IPS-NIHi11 (cell line): ENCODE measurements at places on chromosomes 3 and 15.

DNA sequence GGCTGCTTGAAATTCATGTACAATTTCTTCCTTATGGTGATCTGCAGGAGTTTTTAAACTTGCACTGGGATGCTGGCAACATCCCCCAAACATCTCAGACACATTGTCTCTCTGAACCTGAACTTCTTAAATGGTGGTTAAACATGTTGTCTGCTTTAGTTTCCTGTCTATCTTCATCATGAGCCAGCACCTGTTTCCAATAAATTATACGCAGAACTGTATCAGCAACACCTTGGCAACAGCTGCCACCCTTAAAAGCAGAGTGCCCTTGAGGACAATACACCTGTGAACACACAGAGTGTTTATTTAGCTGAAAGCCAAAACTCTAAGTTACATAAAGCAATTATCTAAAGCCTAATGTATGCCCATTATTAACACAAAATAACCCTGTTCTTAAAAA, 242.9 kb downstream of the WNT5A start:
- no peak for DNase-seq

DNA sequence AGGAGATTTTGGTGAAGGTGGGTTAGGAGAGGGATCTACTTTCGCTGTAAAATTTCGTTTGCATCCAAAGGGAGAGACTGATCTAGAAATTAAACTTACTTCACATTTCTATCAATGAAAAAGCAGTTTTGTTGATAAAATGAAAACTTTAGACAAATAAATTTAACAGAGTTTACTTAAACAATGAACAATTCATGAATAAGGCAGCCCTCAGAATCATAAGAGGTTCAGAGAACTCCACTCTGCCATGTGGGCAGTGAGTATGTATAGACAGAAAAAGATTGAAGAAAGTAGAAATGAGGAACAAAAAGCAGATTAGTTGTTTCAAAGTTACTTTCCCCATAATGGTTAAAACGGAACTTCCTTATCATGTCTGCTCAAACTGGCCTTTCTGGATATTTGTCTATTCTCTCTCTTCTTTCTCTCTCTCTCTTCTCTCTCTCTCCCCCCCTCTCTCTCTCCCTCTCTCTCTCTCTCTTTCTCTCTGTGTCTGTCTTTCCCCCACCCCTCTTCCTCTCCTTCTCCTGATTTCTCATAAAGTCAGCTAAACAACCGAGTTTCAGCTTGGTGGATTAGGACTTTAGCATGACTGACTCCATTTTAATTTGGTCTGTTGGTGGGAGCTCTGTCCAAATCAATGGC, 248.9 kb downstream of the TJP1 start:
- DNase-seq: no peak

GRCh38 chr3:50648313-50648712, 26.4 kb upstream of the DOCK3 start:
- peak; percentile 57 for DNase-seq

- no peak for DNase-seq
Observed at GRCh38 chr3:54541369-54541768, 386.5 kb downstream of the LRTM1 start.

DNA sequence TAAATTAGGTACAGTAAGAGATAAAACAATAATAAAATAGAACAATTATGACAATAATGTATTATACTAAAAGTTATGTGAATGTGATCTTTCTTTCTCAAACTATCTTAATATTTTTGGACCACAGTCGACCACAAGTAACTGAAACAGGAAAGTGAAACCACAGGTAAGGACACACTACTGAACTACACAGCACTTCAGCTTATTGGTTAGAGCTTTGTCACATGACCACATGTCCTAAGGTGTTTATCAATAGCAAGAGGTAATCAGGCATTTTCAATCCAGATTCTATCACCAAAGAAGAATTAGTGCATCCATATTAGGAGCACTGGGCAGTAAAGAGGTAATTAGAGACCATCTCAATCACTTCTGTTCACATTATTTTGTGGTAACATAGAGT, 392.8 kb downstream of the RSL24D1 start:
- DNase-seq: no peak

DNA sequence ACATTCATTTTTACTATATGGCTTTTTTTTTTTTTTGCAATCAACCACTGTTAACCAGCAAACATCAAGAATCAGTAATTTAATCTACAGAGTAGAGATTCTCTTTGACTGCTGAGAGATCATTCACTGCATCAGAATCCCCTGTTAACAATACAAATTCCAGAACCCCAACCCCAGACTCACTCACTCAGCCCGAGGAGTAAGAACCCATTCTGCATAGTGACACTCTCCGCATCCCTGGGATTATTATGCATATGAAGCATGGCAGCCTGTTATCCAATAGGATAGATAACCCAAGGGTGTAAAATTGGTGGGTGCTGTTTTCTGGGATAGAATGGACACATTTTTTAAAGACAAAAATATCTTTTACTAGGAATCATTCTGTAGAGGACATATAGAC, 76.3 kb upstream of the CCDC39 start:
- peak; percentile 45 for DNase-seq

DNA sequence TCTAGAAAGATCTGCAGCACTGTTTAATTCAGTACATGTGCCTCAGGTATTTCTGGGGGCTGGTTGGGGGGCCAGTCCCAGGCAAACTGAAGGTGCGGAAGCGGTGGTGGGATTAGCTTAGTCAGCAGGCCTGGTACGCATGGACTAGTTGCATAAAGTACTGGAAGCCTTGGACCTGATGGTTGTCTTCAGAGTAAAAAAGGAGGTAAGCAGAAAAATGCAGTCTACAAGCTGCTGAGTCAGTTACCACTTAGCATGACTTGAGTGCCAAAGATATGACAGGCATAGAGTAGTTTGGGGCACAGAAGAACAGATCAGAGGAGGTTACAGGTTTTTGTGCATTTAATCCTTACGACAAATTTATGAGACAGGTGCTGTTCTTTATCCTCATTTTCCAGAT, 19.9 kb upstream of the GOLGA8J start:
- no peak for DNase-seq

GRCh38 chr3:114299941-114300624, 6.3 kb downstream of the TIGIT start:
- no peak for DNase-seq

GRCh38 chr3:40097131-40098117, 212.1 kb upstream of the EIF1B start:
- no peak for DNase-seq

DNA sequence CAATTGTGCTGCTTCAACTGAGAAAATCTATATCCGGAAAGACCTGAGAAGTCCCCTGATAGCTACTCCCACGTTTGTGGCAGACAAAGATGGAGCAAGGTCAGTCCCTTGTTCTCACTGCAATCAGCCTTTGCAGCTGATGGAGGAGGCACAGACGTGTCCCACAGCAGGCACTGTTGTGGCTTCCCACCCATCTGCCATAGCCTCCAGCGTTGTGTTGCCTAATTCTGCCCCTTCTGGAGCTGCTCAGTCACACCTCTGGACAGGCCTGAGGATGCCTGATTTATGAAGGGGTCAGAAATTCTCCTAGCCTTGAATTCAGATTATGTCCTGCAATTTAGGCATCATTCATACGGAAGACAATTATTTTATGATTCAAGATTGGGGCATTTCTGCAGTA, 41.9 kb downstream of the MRPS25 start:
- DNase-seq: no peak

DNA sequence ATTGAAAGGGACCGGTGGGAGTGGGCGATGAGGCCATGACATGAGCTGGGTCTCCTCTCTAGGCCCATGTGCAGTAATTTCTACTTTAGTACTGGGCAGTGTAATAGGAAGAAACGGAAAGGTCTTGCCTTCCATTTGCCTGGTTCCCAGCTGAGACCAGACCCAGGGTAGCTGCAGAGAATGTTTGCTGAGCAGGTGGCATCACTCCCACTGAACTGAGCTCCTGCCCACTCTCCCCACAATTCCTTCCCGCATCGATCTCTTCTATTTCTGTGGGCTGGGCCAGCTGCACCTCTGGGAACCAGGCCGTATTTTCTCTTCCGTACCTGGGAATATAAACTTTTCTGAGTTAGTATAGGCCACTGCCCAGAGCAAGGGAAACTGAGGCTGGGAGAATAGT, 15.8 kb downstream of the ESYT3 start:
- no peak for DNase-seq

- DNase-seq: no peak
Observed at GRCh38 chr15:48914717-48915116, 36.8 kb downstream of the EID1 start.

GRCh38 chr15:39272901-39273300, 308.0 kb upstream of the THBS1 start:
- DNase-seq: no peak

DNA sequence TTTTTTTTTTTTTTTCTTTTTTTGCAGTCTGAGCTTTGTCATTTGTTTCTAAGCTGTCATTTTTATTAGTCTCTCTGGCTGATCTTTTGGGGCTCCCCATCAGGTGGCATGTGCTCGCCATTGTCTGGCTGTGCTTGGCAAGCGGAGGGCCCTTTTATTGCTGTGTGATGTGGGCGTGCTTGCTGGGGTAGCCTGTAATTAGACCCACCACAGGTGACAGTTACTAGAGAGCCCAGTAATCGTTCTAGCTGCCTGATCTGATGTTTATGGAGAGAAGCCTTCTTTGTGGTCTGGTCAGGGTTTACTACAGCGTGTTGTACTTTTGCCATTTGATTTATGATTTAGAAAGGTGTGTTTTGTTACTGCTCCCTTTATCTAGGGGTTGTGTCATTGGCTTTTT, 179.9 kb downstream of the MCTP2 start:
- DNase-seq: no peak

GRCh38 chr3:62318752-62319569, 54.4 kb downstream of the FEZF2 start:
- DNase-seq: peak; percentile 90

DNA sequence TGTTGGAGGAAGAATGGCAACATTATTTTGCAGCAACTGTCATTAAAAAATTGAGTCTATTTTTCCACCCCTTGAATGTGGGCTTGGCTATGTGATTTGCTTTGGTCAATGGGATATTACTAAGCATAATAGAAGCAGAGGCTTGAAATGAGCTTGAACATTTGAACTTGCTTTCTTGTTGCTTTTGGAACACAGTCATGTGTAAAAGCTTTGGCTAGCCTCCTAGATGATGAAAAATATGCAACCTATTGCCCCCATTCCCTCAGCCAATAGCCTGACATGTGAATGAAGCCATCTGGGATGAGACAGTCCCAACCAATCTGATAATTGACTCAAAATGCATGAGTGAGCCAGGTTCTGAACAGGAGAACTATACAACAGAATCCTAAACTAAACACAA, 78.4 kb downstream of the PLSCR2 start:
- DNase-seq: no peak

DNA sequence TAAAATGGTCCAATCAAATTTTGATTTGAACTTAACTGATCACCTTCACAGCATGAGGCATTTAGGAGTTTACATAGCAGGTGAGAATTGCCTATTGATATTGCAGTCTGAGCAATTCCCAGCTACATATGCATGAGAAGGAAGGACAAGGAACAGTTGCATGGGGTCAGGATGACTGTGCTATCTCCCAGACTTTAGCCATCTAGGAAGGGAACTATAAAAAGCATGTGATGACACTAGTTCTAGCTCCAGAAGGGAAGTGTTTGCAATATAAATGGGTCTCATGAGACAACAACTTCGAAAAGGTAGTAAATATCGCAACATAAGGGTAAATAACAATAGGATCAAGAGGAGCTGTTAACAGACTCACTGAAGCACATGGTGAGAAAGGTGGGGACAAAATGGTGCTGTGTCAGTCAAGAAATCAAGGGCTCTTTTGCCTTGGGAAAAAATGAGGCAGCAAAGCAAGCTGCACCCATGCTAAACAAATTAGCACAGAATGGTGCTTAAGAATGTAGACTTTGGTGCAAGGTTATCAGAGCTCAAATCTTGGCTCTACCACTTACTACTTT, 90.4 kb upstream of the SLC2A2 start:
- peak; percentile 26 for DNase-seq

- no peak for DNase-seq
Observed at GRCh38 chr15:99142562-99142961, 37.7 kb downstream of the SYNM start.

GRCh38 chr3:82087958-82088357, 326.5 kb upstream of the GBE1 start:
- DNase-seq: no peak

DNA sequence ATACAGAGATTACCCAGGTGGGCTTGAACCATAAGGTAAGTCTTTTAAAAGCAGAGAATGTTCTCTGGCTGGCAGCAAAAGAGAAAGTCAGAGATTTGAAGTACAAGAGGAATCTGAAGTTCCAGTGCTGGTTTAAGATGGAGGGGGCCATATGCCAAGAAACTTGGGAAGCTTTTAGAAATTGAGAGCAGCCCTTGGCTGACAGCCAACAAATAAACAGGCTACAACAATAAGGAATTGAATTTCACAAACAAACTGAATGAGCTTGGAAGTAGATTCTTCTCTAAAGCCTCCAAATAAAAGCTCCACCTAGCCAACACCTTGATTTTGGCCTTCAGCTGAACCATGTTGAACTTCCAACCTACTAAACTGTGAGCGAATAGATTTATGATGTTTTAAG, 85.7 kb downstream of the TRIM42 start:
- DNase-seq: no peak

- DNase-seq: no peak
Observed at GRCh38 chr3:153919773-153920172, 201.4 kb upstream of the ARHGEF26 start.

- DNase-seq: peak; percentile 19
Observed at GRCh38 chr15:93803421-93804152, 427.8 kb upstream of the MCTP2 start.

DNA sequence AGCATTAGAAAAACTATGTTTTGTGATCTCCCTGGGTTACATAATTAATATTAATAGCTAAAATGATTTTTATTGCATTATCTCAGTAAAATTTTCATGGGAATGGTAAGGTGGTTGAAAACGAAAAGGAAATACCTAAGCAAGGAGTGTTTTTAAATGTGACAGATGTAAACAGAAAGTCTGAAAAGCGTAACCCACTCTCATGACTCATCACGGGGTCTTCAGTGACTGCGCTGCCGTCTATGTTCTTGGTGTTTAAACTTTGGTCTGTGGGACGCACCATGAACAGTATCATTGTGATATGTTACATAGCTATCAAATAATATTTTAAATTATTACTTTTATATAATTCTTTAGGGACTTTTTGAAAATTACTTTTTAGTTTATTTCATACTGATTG, 19.8 kb downstream of the LRCH3 start:
- DNase-seq: no peak

DNA sequence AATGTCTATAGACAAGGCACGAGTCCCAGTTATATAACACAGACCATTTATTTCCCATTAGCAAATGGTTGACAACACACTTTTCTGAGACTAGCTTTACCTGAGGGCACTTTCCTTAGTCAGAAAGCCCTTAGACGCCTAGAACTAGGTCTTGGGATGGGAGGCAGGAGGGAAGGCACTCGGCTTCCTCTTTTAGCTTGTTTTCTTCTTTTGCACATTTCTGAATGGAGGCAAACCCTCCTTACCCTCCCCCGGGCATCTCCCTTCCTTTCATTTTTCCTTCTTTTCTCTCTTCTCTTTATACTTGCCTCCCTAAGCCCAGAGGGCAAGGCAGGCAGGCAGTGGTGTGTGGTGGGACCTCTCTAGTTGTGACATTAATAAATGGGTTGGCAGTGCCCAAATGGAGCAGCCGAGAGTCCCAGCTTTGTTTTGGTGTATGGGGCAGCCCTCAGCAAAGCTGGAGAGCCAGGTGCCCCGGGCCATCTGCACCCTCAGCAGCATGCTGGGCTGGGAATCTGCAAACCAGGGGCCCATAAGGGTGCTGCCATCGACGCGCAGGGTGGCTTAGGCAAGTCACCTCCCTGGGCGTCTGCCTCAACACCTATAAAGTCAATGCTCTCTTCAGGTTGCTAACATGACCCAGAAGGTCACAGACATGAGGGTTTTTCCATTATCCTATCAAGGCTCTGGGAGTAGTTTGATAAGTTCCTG, 21.1 kb upstream of the BCL2L10 start:
- DNase-seq: no peak

- DNase-seq: no peak
Observed at GRCh38 chr3:122640437-122640999, 40.1 kb upstream of the PARP14 start.
